Brain (organoid and tissue), 16 donors: ENCODE measurements at places on chromosomes 6 and 20.
A peak's percentile ranks its signal among the peaks of the same experiment; 100 is the strongest.

DNA sequence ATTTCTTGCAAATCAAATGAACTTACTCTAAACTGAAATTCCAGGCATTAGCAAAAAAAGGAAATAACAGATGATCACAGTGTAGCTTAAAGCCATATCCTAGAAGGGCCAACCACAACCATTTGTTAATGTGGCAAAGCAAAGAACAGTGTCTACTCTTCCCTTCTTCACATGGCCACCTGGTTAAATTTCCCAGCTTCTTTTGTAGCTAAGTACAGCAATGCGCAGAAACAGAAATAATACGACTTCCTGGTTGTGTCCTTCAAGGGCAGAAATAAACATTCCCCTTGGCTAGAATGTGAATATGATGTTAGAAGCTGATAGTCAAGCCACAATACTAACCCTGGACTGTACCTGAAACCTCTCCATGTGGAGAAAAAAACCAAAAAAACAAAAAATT, 9.6 kb downstream of the SNX3 start:
- no peak for DNase-seq

GRCh38 chr6:87830907-87831306, 128.9 kb upstream of the AKIRIN2 start:
- no peak for DNase-seq

GRCh38 chr6:68880050-68880813, 245.2 kb downstream of the ADGRB3 start:
- no peak for DNase-seq

DNA sequence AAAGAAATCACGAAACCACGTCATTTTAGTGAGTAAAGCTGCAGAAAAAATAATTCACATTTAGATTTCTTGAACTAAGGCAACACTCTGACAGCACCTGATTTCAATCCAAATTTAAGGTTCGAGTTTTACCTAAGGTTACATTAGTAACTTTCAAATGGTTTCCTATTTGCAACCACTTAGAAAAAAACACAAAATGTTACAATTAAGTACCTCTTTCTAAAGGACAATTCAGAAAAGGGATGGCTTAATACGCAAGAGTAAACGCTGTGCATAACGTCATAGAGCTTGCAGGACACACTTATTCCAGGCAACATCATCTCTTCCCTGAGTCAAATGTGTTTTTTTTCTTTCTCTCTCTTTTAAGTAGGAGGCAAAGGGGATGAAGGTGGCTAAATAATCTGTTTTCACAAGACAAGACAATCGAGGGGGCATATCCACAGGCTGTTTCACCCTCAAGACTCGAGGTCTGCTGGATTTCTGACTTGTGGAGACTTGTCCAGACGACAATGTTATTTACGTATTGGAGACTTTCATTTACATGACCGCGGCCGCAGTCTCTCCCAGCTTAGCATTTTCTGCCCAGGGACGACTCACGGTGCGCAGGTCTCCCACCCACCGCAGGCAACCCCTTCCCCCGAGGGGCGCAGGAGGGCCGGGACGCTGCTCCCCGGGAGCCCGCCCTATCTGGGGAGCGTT, 86.0 kb downstream of the SESN1 start:
- DNase-seq, result peak; percentile 25

GRCh38 chr6:107237992-107238660, 122.8 kb upstream of the BEND3 start:
- DNase-seq, result no peak

- DNase-seq, result no peak
Measured at GRCh38 chr6:137334094-137334493, 114.9 kb upstream of the IFNGR1 start.
